CD4-positive, CD25-positive, alpha-beta regulatory T cell (primary cell): ENCODE measurements at places on chromosomes 7 and 10.

DNA sequence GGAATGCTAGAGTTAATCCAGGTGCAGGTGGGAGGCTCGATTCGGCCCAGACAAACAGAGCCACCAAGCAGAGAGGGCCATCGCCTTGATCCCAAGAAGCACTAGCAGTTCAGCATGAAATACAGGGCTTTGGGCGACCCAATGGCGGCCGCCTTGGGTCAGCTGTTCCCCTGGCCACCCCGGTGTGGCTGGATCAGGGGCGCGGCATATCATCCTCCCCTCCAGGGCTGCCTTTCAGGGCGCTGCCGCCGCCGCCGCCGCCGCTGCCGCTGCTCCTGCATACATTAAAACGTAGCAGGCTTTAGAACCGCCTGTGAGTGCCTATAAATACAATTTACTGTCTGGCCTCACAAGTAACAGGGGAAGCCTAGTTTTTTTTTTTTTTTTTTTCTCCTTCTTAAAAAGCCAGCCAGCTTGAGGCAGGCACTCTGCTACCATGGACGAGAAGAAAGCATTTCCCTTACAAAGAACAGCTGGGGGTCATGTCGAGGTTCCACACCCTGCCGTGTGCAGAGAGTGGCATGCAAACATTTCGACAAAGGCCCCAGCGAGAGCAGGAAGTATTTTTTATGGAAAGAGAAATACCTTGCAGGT lies 57.7 kb upstream of the EFCAB10 start:
- DNase-seq, result no peak

- no peak for DNase-seq
Measured at GRCh38 chr10:103433858-103434257, 18.3 kb downstream of the CALHM2 start.

DNA sequence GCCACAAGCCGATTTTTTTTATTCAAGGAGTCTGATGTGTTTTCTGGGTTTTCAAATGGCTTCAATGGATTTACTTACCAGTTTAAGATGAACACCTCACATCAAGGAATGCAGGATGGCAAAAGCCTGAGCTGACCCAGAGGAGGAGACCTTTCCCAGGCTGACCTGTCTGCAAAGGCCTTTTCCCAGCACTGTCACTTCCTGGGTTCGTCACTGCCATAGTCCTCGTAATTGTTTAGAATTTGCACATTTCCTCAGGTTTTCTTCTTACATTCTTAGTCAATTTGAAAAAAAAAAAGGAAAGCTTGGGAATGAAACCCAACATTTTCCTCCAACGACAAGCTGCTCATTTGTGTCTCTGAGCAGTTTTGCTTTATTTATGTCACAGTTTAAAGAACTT lies 42.0 kb downstream of the PTER start:
- DNase-seq, result no peak

DNA sequence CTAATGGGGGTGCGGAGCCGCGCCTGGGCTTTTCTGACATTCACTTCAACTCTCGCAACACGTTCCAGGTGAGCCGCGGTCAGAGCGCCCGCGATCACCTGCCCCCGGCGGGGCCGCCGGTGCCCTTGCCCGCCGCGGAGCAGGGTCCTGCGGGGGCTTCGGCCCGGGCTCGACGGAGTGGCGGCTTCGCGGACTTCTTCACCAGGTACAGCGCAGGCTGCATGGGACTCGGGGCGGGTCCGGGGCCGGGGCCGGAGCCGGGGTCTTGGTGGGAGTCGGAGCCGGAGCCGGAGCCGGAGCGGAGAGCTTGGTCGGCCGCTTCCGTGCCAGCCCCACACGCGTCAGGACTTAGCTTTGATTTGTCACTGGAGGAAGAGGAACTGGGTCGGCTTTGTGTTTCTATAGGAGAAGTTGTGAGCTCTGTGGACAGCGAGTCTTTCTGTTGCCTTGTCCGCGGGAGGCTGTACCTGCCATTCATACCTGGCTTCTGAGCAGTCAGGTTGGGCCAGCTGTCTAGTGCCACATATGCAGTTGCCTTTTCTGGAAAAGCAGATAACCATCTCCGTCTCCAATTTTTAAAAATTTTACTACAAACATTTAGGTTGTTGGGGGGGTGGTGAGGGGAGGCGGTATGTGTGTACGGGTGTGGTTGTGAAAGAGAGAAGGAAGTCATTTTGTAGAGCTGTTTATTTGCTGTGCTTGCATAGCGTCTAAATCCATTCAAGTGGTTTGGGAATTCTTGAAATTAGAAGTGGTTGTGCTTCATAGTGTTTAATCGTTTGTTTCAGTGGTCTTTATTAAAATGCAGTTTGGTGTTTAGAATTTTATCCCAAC lies 1.3 kb downstream of the TBC1D12 start:
- DNase-seq, result no peak

DNA sequence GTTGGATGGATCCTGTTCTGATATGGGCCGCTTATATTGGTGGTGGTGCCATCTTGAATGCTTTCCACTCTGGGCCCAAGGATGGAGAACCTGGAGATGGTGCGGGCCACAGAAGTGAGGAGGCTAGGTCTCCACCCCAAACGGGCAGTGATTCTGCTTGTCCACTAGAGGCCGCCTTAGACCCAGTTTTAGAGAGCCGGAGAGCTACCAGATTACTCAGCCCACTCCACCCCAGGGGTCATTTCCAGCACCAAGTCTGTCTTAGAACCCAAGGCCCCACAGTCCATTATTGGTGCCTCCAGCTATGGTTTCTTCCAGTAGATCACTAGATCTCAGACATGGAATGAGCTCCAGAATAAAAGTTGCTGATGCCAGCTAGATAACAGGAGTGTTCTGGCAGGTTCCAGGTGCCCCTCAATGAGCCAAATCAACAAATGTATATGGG lies 11.8 kb upstream of the CAMK2G start:
- DNase-seq, result peak; percentile 59
